ENCODE measurements at places on chromosomes 7 and 10.

- peak; percentile 70 for DNase-seq
Observed at GRCh38 chr10:21496343-21497176, 28.9 kb downstream of the SKIDA1 start.

GRCh38 chr7:22302193-22302592 is 54.8 kb downstream of the RAPGEF5 start:
- DNase-seq: no peak

- DNase-seq: no peak
Observed at GRCh38 chr10:18683427-18683826, 24.2 kb downstream of the ARL5B start.

DNA sequence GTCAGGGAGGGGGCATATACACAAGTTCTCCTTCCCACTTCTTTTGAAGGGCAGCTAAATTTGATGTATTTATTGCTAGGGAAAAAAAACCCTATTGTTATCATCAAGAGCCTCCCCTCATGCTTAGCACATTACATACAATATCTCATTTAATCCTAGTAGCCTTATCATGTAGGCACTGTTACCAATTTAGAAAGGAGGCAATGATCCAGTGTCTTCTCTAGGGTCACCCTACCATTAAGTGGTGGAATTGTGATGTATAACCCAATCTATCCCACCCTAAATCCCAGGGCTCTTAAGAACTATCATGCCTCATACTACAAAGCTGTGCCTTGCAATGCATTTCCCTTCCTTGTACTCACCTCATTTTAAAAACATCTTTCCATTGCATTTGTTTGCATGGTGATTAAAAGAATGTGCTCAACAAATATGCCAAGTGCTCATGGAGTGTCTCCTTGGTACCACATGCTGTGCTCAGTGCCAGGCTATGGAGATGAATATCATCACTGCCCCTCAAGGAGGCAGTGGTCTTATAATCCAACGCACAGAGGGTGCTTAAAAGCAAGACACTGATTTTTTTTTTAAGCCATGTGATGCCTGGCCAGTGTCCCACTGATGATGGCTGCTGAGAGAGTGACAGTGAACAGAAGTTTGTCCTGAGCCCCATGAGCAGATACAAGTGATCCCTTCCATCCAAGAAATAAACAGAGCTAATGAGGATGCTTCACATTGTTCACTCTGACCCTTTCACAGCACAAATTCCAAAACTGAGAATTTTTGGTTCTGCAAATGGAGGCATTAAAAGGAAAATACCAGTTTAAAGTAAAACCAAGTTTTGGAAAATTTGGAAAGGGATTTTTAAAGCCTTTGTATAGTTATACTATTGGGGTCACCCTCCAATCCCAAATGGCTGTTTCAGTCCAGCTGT is 98.2 kb downstream of the SORBS1 start:
- no peak for DNase-seq

DNA sequence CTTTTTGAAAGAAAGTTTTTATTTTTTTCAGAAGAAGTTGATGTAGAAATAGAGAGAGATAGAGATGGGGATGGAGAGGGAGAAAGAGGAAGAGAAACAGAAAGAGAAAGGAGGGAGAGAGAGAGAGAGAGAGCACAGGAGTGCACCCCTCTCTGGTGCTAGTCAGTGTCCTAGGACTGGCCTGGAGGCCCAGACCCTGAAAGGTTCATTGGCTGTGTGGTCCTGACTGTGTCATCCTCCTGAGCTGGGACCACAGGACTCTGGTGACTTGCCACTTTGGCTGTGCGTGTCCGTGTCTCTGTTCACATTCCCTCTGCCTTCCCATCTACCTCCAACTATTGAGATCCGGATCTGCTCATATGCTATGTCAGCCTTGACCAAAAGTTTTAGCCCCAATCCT is 62.1 kb upstream of the SHH start:
- DNase-seq: no peak

DNA sequence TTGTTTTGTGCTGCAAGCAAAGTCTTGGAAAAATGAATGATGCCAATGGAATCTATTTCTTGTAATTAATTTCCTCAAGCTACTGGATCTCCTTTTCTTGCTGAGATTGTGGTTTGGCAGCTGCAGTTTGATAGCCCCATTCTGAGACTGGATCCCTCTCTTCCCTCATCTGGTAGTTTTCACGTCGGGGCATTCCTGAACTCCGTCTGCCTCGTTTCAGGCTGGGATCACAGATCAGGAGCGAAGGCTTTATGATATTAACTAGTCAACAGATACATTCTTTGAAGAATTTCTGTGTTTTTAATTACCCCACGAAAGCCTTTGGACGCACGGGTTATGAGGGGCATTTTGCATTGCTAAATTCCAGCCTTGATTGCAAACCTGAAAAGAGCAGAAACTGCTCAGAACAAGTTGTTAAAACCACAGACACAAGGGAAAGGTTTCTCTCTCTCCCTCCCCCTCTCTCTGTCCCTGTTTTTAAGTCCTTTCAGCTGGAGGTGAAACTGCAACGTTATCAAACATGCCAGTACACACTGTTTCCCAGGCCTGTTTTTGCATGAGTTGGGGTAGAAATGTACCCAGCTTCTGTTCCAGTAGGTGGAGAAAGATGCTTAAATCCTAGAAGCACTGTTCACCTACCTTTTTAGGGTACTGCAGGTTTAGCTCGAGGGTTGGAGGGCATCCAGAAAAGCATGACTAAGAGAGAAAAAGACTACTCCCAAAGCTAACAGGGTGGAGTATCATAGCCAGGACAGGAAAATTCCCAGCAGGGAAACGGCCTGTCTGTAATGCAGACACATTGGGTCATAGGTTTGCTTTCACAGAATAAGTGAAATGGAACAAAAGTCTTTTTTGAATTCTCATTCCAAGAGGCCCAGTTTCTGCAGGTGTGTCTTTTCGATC is 124.3 kb downstream of the CUX1 start:
- no peak for DNase-seq

DNA sequence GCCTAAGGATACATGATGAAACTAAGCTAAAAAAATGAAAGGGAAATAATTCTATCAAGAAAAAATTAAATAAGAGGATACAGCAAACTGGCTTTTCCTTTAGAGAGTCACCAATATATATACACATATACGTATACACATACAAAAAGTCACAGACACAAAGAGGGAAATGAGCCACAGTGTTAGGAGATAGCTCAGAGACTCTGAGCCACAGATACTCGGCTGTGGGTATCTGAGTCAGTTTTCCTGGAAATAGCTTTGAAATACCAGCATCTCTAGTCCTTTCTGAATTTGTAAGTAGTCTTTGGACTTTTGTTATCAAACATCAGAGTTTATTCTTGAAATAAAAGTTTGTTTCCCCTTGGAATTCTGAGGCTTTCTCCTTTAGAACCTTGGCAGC is 111.8 kb downstream of the TBXAS1 start:
- no peak for DNase-seq

GRCh38 chr7:134932707-134933370 is 53.5 kb upstream of the AGBL3 start:
- no peak for DNase-seq

DNA sequence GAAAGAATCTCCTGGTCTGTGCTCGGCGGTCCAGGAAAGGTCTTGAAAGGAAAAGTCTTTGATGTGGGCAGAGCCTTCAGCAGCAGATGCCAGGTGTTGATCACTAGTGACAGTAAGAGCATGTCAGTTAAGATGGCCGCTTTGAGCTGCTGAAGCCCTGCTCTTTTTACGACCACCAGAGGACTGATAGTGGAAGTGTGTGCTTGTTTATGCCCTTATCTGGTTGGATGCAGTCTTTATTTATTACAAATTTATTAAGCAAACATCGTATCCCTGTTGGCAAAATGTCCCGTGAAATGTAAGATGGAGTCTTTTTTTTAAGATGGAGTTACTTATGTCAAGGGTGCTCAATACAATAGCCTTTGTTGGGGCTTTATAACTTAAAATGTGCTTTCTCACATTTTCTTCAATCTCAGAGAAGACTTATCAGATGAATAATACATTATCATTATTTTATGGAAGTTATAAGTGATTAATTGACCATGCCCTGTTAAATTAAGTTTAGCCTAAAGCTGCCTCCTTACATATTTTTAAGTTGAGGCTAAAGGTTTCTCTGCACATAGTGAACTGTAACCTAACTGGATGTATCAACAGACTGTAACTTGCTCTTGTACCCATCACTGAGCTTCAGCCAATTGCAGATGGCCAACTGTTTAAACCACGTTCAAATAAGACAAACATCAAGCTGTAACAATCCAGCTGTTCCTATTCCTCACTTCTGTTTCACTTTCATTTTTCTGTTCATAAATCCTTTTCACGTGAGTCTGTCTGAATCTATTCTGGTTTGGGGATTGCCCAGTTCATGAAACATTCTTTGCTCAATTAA is 97.4 kb upstream of the PIK3CG start:
- no peak for DNase-seq

DNA sequence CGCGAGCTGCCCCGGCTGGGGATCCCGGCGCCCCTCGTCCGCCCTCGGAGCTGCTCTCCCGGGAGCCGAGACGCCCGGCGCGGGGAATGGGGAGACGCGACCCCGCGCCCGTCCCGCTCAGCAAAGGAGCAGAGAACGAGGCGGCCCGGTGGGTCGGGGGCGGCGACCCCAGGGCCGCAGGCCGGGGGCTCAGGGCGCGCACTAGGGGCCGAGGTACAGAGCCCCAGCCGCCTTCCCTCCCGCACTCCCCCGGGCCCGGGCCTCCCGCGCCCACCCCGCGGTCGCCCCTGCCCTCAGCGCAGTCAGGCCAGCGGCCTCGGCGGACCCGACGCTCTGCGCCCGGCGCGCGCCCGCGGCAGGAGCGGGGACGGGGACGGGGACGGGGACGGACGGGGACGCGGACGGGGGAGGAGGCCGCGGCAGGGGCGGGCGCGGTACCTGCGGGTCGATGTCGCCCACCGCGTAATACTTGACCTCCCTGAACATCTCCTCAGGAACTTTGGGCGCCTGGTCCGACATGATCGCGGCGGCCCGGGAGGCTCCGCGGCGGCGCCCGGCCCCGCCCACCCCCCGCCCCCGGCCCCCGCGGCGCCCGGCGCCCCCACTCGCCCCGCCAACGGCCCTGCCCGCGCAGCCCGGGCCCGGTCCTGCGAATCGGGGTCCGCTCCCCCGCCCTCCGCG is 373 bp downstream of the PAXIP1 start:
- peak; percentile 56 for DNase-seq

GRCh38 chr10:116664631-116665030 is 43.9 kb downstream of the PNLIPRP2 start:
- DNase-seq: no peak

GRCh38 chr7:121436688-121437087 is 40.6 kb upstream of the FAM3C start:
- no peak for DNase-seq

GRCh38 chr10:49560526-49560925 is 21.6 kb upstream of the ERCC6 start:
- DNase-seq: no peak

DNA sequence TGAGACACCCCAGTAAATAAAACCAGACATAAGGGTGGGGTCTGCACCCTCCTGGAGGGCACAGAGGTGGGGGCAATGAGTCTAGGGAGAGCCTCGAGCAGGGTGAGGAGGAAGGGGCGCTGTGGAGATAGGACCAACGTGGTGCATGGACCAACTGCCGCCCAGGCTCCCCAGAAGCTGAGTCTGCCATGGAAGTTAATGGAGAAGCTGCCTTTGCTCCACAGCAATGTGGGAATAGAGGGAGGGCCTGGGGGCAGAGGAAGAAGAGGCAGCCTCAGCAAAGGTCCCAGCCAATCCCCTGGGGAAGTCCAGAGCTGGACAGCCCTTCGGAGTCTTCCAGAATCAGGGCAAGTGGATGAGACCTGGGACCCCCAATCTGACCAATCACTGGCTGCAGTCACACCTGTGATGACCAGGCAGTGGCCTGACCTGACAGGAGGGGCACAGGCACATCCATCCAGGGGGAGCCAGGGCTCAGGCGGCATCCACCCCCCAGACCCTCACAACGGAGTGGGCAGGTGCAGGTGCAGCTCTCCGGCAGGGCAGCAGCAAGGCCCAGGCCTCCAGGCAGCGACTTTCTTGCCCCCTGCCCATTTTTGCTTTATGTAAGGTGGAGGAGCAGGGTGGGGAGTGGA is 242.2 kb upstream of the PPP2R2D start:
- no peak for DNase-seq

- no peak for DNase-seq
Observed at GRCh38 chr10:10500937-10501336, 516.7 kb upstream of the CELF2 start.

DNA sequence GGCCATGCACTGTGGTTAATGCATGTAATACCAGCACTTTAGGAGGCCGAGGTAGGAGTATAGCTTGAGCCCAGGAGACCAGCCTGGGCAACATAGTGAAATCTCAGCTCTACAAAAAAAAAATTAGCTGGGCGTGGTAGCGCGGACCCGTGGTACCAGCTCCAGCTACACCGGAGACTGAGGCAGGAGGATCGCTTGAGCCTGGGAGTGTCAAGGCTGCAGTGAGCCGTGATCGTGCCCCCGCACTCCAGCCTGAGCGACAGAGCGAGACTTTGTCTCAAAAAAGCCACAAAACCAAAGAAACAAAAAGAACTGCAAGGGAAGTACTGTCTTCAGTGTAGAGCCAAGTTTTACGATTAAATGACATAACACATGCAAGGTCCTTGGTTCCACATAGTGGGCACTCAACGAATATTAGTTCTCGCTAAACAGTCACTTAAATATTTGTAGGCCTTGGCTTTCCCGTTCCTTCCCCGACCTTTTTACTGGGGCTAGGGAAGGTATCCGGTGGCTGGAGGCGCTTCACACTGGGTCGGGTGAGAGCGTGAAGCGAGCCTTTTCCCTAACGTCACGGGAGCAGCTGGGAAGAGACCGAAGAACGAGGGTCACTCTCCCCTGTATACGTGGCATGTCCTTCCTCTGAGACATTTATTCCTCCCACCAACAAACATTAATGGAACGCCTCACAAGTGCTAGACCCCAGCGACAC is 993 bp upstream of the SND1 start:
- peak; percentile 31 for DNase-seq

- DNase-seq: no peak
Observed at GRCh38 chr7:94348142-94348541, 46.6 kb upstream of the COL1A2 start.

GRCh38 chr7:135666156-135666555 is 3.8 kb downstream of the STMP1 start:
- no peak for DNase-seq

- DNase-seq: no peak
Observed at GRCh38 chr10:52701647-52702046, 70.9 kb downstream of the MBL2 start.

DNA sequence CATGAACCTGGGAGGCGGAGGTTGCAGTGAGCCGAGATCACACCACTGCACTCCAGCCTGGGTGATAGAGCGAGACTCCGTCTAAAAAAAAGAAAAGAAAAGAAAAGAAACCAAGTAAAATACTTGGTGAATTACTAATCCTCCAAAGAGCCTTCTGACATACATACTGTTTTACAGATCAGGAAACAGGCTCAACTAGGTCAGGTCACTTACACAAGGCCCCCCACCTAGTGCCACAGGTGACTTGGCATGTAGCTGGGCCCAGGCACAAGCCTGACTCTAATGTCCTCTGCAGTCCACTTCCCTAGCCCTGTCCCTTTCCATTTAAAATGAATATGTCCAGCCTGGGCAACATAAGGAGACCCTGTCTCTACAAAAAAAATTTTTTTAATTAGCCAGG is 157.0 kb downstream of the TPST1 start:
- DNase-seq: no peak
